CD8-positive, alpha-beta memory T cell (primary cell): ENCODE measurements at places on chromosomes 16 and 17.

GRCh38 chr17:2500446-2500845 lies 11.2 kb downstream of the METTL16 start:
- no peak for DNase-seq

- peak; percentile 15 for DNase-seq
Observed at GRCh38 chr16:21684199-21684598, 20.4 kb downstream of the OTOA start.

GRCh38 chr16:57566436-57566835 lies 24.0 kb downstream of the ADGRG5 start:
- DNase-seq: no peak

GRCh38 chr17:34146440-34147043 lies 108.5 kb upstream of the CCL2 start:
- DNase-seq: peak; percentile 10

DNA sequence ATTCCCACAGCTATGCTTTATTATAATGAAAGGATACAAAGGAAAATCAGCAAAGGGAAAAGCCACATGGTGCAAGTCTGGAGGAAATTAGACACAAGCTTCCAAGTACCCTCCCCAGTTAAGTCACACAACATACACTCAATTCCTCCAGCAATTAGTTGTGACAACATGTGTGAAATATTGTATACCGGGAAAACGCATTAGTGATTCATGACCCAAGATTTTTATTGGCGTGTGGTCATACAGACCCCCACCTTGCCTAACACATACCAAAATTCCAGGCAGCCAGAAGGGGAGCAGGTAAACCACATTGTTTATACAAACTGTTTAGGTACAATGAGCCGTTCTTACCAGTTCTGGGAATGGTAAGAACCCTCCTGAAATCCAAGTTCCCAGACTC lies 160.6 kb downstream of the CYB561 start:
- DNase-seq: no peak

DNA sequence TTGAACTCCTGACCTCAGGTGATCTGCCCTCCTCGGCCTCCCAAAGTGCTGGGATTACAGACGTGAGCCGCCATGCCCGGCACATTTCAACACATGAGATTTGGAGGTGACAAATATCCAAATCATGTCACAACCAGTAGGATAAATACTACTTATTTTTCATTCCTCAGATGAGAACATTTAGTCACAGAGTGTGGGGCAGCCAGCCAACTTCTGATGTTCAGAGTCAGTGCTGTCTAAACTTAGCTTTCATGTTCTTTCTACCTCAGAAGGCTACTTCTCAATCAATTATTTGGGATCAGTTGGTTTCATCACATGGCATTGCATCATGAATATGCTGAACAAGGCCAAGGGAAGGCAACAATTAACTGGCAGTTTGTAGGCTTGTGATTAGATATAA lies 134.5 kb downstream of the CDH13 start:
- no peak for DNase-seq

GRCh38 chr16:2027024-2028010 lies 615 bp downstream of the NHERF2 start:
- DNase-seq: no peak

GRCh38 chr16:50449800-50450199 lies 81.0 kb upstream of the BRD7 start:
- no peak for DNase-seq

- no peak for DNase-seq
Observed at GRCh38 chr17:40015998-40016985, 1.1 kb downstream of the CSF3 start.

GRCh38 chr16:31204871-31205666 lies 2.5 kb upstream of the PYCARD start:
- DNase-seq: no peak

DNA sequence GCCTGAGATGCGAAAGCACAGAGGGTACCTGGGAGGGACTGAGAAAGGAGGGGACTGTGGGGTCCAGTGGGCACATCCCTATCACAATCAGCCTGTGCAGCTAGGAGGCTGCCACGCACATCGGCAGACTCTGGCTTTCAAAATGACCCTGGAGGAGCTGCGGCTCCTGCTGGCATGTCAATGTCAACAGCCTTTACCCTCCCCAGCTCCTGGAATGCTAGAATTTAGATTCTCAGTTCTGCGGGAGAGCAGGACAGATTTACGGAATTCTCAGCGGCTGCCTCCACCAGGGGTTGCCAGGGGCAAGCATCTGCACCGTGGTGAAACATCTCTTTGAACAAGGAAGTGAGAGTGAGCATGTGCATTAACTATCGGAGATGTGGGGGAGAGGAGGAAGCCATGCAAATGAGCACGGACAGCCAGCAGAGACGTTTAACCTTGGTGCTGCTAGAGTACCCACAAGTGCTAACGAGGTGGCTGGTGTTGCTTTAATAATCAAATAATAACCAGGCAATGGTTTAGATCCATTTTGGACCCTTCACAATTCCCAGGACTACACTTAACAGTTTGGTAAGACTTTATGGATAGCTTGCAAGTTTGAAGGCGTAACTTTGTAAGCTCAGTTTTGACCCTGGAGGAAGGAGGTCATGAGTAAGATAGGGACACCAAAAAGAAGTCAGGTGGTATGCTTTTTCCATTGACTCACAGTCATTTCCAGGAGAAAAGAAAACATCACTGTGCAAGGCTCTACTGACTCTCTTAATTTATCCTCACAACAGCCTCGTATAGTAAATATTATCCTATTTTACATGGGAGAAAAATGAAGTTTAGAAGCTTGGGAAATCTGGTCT lies 54.1 kb downstream of the XYLT1 start:
- DNase-seq: peak; percentile 65

DNA sequence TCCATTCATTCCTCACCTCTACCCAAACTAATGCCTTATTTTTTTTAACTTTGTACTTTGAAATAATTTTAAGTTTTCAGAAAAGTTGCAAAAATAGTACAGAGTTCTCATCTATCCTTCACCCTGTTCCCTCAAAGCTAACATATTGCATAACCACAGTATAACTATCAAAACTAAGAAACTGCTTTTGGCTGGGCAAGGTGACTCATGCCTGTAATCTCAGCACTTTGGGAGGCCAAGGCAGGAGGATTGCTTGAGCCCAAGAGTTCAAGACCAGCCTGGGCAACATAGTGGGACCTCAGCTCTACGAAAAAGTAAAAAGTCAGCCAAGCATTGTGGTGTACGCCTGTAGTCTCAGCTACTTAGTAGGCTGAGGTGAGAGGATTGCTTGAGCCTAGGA lies 147.7 kb downstream of the SKAP1 start:
- no peak for DNase-seq

DNA sequence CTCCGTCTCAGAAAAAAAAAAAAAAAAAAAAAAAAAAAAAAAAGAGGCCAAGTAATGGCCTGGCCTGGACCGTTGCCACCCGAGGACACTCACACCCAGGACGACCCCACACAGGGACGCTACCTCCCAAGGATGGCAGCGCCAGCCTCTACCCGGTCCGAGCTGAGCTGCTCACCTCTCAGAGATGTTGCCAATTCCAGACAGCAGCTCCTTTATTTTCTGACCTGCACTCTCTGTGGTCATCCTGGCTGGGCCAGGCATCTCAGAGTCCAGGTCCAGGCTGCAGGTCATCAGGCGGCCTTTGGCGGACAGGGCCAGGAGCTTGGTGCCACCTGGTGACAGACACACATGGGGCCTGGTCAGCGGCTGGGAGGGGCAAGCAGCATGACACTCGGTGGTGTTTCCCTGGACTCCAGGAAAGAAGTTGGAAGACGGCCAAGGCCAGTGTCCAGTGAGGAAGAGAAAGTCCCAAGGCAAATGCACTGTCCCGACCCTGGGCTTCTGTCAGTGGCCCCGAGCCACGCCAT lies 3.1 kb downstream of the FAAP100 start:
- no peak for DNase-seq

DNA sequence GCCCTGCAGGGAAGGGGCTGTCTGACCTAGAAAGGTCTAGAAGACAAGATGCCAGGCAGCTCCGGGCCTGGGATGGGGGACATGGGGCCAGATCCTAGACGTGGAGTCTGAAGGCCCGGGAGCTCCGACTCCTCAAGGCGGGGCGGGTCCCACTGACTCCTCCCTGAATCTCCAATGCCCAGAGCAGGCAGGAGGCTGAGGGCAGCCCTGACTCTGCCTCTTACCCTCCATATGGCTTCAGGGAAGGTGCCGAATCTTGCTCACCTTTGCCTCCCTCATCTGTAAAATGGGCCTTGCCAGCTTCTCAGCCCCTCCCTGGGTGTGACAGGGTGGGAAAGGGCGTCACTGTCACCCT lies 14.8 kb downstream of the VASN start:
- DNase-seq: no peak

- DNase-seq: peak; percentile 27
Observed at GRCh38 chr17:81553616-81554181, 1.5 kb upstream of the FAAP100 start.

GRCh38 chr17:47850692-47851573 lies at the start of gene SP6:
TSS of gene SP6 (minus strand) at chr17:47851163. CDS start at chr17:47848429, 2,734 bp downstream.
- peak; percentile 31 for DNase-seq

DNA sequence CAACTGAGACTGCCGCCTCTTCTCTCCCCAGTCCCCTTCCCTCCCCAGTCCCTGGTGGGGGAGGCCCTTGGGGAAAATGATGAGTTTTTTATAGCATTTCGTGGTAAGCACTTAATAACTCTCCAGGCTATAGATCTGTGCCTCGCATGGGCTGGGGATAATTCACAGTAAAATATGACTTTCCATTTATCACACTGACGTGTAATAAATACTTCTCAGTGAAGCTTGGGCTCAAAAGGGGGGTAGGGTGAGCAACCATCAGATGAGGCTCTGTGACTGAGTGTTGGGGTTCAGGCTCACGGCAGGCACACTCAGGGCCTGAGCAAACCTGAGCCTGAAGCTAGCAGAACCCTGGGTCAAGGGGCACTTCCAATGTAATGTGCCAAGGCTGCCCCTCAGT lies 101.6 kb downstream of the CCT6B start:
- DNase-seq: no peak

DNA sequence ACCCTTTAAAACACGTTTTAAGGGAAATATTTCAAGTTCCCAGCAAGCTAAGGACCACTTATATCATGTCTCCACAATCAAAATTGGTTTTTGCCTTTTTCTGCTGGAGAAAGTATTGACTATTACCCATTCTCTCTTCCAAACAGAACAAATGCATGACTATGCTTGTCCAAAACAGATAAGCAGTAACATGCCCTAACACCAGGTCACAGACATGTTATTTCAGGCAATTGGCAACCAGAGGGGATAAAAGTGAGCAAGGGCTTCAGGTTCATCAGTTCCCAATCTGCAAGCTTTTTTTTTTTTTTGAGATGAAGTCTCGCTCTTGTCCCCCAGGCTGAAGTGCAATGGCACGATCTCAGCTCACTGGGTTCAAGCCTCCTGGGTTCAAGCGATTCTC lies 15.0 kb downstream of the SKA2 start:
- DNase-seq: no peak

DNA sequence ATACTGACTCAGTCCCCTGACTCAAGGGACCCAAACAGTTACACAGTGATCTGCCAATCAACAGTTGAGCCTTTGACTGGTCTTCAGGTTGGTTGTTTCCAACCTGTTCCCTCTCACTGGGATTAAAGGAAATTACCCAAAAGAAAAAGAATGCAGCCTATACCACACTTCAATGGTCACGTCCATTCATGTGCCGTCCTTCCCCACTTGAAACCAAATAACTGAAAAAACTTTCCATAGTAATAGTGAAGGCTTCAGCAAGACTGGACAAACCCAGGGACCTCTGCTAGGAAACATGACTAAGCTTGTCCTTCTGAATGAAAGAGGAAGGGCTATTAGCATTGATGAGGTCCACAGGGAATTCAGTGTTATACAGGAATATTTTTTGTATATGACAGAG lies 30.6 kb downstream of the MRPS23 start:
- no peak for DNase-seq

- no peak for DNase-seq
Observed at GRCh38 chr16:85865-86264, 7.8 kb downstream of the MPG start.

DNA sequence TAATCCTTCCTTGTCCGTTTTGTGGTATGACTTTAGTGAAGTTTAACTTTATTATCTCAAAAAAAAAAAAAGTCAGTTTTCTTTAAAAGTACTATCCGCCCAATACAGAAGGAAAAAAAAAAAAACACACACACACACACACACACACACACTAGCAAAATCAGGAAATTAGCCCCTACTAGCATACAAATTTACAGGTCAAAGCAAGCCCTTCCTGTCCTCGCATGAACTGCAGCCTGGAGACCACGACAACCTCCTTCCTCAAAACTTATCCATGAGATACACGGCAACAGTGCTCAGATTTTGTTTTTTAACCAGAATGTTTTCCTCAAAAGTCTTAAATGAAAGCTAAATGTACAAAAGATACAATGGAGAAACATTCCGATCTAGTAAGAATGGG lies 16.2 kb downstream of the NCOR1 start:
- no peak for DNase-seq

GRCh38 chr16:73233329-73233765 lies 185.4 kb upstream of the ZFHX3 start:
- no peak for DNase-seq

DNA sequence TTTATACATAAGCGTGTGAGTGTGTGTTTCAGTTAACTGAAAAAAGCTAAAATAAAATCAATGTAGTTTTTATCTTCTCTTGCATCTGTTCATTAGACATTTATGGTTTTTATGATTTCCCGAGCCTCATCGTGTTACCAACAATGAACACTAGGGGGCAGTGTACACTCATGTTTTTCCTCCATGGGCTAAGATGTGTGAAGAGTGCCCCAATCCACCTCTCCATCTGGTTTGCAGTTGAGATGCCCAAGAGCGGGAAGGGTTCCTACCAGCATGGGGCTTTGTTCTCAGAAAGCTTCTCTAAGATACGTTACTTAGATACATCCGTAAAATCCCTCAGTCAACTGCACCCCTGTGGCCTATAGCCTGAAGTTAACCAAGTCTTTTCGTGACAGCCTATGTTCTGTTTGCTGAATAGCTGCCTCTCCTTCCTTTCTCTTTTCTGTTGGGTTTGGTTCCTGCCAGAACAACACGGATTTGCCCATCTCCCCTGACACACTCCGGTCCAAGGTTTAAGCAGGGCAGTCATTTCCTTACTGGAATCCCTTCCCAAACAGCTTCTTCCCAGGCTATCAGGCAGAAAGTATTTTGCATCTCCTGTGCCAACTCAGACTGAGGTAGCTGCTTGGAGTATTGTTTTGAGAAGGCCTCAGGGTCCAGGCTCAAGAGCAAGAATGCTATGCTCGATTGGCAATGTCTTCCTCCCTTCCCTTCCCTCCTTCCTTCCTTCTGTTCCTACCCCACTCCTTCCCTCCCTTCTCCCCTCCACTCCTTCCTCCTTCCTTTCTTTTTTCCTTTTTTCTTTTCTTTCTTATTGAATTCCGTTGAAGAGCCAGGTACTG lies 12.9 kb upstream of the ELAC2 start:
- DNase-seq: peak; percentile 23

DNA sequence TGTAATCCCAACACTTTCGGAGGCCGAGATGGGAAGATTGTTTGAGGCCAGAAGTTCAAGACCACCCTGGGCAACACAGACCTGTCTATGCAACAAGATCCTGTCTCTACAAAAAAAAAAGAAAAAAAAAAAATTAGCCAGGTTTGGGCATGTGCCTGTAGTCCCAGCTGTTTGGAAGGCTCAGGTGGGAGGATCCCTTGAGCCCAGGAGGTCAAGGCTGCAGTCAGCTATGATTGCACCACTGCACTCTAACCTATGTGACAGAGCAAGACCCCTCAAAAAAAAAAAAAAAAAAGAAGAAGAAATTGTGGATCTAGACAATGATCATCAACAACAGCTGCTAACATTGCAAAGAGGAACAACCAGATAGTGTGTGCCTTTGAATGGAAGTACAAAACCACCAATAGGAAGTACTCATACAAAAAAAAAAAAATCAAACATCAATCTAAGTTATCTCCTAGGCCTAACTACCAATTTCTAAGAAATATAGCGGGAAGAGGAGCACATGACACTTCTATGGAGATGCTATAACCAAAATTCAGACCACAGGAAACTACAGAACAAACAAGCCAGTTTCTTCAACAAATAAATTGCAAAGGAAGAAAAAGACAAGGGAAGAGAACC lies 258.7 kb downstream of the MRTFB start:
- DNase-seq: no peak
